Right lung (tissue), 10 donors: ENCODE measurements at places on chromosomes 1 and 21. TPM values are rescaled to one million over a fixed set of nuclear protein-coding genes. Genes with fewer than 3 reads are reported as not detected.

GRCh38 chr1:27868932-27869718 lies 3.2 kb upstream of the THEMIS2 start:
- no peak for DNase-seq

- DNase-seq, result no peak
These were observed 44.3 kb upstream of the GTF2B start for GRCh38 chr1:88935522-88936222.

GRCh38 chr1:77534456-77534855 lies 148.0 kb downstream of the ZZZ3 start:
- no peak for DNase-seq

DNA sequence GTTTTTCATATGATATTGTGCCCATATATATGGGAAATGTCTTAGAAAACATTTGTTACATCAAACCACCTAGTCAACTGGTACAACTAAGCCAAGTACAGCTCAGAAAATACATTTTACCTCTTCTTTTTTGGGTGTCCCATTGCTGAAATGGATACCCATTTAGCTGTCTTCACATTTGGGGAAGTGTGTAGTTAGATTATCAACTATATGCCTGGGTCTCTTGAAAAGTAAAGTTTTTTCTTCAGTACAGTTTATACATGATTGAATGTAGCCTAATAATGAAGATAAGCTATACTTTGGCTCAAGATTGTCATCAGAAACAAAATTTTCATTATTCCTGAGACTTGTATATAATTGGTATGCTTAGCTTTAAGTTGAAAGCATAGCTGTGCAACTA lies 2.0 kb downstream of the AGO3 start:
- no peak for DNase-seq

DNA sequence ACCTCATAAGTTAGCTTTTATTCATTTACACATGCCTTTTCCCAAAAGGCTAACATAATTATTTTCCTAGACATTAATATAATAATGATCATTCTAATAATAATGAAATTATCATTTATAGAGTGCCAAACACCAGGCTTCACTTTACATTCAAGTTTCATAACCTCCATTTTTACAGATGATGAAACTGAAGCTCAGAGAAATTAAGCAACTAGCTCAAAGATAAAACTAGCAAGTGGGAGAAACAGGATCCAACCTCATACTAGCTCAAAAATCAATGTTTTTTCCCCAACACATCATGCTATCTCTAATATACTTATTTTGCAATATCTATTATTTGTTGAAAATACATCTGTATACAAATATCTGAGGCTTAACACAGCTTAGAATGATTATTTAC lies 14.0 kb downstream of the LPGAT1 start:
- no peak for DNase-seq

DNA sequence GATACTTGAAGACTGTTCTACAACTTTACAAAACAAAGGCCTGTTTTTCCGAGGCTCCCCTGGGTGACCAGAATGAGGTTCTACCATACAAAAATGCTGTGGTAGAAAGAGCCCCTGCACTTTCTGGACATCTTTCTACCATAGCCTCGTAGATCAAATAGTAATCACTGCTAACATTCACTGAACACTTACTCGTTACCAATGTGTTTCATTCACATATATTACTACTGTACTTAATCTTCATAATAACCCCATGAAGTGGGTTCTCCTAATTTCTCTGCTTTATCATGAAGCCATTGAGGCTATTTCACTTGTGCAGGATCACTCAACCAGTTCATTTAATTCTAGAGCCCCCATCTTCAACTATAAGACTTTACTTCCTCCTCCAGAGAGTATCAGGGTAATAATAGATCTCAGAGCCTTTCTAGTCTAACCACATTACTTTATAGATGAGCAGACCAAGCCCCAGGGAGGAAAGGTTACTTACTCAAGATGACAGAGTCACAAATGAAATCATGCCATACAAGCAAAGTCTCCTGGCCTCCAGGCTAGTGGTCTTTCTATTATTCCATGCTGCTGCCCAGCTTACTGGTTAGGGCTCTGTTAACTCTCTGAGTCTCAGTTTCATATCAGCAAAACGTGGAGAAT lies 46.7 kb upstream of the OSBPL9 start:
- no peak for DNase-seq

DNA sequence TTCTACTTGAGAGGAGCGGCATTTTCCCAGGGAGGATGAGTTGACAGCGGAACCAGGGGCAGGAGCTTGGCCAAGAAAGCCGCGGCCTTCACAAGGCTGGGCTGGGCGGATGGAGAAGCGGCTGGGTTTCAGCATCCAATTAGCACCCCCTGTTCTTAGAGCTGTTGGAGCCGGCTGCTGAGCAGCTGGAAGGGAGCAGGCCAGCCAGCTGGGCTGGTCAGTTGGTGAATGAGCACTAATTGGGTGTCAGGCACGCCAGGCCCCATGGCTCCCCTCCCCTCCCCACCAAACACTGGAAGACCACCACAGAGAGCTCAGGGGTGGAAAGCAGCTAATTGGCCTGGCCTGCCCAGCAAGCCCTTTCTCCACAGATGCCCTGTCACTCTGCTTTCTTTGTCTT lies 245.6 kb downstream of the RRAGC start:
- peak; percentile 73 for DNase-seq

- no peak for DNase-seq
These were observed 1.1 kb downstream of the SERBP1 start for GRCh38 chr1:67429011-67429527.

- no peak for DNase-seq
These were observed 41.2 kb downstream of the LPAR3 start for GRCh38 chr1:84851839-84852238.

DNA sequence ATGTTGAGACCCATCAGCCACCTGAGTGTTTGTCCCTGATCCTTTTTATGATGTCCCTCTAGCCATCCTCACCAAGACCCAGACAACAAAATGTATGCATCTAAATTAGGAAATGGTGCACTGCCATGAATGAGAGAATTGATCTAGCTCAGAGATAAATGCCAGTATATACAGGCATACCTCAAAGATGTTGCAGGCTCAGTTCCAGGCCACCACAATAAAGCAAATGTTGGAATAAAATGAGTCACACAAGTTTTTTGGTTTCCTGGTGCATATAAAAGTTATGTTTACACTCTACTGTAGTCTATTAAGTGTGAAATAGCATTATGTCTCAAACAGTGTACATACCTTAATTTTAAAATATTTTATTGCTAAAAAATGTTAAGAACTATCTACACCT lies 63.9 kb downstream of the CHIA start:
- no peak for DNase-seq

- DNase-seq, result peak; percentile 6
These were observed 121.8 kb upstream of the ERG start for GRCh38 chr21:38619992-38620479.

GRCh38 chr1:173554089-173554488 lies 48.8 kb downstream of the SLC9C2 start:
- no peak for DNase-seq

DNA sequence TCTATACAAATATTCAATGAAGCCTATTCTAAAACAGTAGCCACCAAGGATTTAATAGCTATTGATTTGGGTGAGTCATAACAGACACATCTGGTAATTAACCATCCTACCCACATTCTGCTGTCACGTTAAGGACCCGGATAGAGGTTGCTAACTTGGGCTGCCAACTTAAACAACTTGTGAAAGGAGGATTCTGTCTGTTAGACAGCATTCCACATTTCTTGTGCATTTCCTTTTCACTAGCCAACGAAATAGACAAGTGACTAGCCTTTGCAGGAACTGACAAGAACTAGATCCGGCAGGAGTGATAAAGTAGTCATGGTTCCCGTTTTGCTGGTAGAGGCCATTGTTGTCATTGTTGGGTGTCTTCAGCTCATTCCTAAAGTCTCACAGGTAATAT lies 9.5 kb downstream of the DSCAM start:
- DNase-seq, result no peak

DNA sequence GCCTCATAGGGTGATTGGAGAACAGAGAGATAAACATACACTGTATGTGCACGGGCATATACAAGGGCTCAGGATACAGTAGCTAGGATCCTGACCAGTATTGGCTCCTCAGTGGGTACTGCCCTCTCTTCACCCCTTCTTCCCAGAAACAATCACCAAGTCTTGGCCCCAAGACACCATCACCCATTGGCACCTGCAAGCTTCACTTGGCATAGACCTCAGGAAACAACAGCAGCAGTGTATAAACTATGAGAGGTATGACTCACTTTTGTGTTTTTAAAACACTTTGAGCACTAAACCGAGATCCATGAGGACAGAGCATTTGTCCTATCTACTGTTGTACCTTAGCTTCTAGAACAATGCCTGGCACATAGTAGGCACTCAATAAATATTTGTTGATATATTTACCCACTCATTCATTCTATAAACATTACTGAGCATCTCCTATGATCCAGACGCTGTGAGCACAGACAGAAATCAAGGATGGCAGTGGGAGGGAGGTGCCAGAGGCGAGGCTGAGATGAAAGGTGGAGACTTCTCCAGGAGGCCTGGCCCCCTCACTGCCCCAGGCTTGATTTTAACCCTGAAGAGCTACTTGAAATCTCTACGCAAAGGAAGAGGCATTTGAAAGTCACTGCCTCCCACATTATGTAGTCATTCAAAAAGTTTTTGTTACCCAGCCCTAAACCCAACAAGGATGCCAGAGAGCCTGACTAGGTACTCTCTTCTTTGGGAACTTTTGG lies 95.2 kb downstream of the CAMK2N1 start:
- no peak for DNase-seq

GRCh38 chr1:160260406-160261382 lies 1.7 kb downstream of the DCAF8 start:
- no peak for DNase-seq

GRCh38 chr1:182761396-182762395 lies 27.9 kb upstream of the NPL start:
- DNase-seq, result no peak

GRCh38 chr1:229448845-229449244 lies 15.0 kb upstream of the ACTA1 start:
- DNase-seq, result no peak

Gene FCGR3B
- 0.60 TPM for polyA plus RNA-seq

Gene SLC2A5
- 1.2 TPM for polyA plus RNA-seq

Gene AMY1B
- polyA plus RNA-seq, result 0.45 TPM

Gene ITLN2
- polyA plus RNA-seq, result not detected

Gene MRPL39
- 38.7 TPM for polyA plus RNA-seq

Gene C1orf87
- 3.3 TPM for polyA plus RNA-seq

Gene SORT1
- polyA plus RNA-seq, result 49.7 TPM

Gene CLCA4
- polyA plus RNA-seq, result not detected
